ENCODE measurements at places on chromosomes 12 and 14. TPM values are rescaled to one million over a fixed set of nuclear protein-coding genes. Genes with fewer than 3 reads are reported as not detected.

Gene CACNA1C
- 7.0 TPM for total RNA-seq

Gene CLEC4C
- total RNA-seq, result not detected

DNA sequence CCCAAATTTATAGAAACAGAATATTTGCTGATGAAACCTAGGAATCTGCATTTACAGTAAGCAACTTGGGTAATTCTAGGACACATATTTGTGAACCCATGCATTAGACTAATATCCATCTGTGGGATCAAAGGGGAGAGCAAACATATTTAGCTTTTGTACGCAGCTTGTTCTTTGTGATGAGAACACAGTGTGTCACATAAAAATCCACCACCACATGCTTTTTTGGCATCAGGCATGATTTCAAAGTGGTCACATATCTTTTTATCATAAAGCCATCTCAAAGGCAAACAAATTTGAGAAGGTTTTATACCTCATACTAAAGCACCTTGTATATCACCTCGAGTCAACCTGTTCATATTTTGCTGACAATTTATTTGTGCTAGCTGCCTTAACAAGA is 15.7 kb downstream of the DNAL1 start:
- DNase-seq, result no peak

GRCh38 chr12:12999271-12999958 is 650 bp downstream of the HEBP1 start:
- no peak for DNase-seq

GRCh38 chr14:69693145-69693544 is 73.8 kb upstream of the SRSF5 start:
- DNase-seq, result no peak

GRCh38 chr12:58416236-58416635 is 474.9 kb downstream of the ATP23 start:
- DNase-seq, result no peak

DNA sequence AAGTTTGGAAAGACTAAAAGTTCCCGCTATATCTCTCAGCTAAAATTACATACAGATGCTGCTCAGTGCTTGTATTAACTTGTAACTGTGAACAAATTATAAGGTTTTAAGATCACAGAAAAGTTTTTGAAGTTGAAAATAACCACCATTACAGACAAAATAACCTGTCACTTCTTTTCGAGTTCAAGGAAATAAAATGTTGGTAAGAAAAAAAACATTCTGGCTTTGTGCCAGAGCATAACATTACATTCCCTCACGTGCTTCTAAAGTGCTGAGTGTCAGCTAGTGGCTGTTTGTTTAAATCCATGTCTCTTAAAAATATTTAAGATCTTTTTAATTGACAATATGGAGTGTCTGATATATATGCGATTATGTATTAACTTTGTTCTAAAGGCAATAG is 27.2 kb upstream of the ADAMTS20 start:
- no peak for DNase-seq

DNA sequence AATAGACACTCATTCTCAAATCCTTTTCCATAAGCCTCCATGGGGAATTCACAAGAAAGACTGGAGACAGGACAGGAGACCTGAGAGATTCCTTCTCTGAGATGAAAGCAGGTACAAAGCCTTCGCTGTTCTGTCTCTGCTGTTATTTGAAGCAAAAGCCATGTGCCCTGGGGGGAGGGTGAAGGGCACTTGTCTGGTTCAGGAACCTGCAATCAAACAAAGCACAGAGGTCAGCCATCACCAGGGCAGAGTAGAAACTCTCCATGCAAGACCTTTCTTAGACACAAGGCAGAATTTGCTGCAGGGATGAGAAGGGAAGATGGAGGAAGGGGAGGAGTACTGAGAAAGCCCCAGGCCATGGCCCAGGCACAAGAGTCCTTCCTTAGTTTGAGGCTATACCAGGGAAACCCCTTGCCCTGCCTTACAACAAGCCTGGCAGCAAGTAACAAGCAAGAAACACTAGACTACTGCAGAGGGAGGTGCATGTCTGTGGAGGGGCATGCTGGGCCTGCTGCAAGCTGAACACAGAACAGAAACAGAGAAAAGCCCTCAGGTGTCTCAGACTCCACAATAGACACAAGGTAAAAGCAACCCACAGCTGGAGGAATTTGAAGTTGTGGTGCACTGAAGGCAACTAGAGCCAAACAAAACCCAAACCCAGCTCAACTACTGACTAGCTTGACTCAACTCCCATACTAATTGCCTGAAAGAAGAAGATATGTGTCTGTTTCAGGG is 7.8 kb upstream of the ART4 start:
- no peak for DNase-seq

- DNase-seq, result no peak
These were observed 3.0 kb downstream of the SRRM4 start for GRCh38 chr12:118984161-118984943.

- no peak for DNase-seq
These were observed 8.5 kb downstream of the BTG1 start for GRCh38 chr12:92136965-92137721.

DNA sequence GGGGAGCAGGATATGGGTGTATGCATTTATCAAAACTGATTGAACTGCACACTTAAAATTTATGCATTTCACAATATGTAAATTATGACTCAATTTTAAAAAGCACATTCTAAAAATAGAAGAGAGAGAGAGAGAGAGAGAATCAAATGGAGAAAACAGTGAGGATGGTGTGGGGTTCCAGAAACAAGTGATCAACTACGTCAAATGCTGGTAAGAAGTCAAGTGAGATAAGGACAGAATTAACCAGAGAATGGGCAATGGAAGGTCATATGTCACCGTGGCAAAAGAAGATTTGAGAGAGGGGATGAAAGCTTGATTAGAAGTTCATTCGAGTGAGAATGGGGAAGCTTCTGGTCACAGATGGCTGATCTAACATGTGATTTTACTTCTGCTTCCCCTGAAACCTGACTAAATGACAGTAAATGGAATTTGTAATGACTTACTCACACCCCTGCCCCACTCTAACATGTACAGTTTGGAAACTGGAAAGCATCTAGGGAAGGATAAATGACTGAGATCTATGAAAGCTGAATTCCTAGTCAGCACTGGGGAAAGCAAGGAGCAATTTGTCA is 276.5 kb upstream of the AMIGO2 start:
- DNase-seq, result no peak

GRCh38 chr12:3820122-3820521 is 53.1 kb downstream of the PARP11 start:
- DNase-seq, result no peak
